ENCODE measurements at places on chromosomes 3 and 15.

DNA sequence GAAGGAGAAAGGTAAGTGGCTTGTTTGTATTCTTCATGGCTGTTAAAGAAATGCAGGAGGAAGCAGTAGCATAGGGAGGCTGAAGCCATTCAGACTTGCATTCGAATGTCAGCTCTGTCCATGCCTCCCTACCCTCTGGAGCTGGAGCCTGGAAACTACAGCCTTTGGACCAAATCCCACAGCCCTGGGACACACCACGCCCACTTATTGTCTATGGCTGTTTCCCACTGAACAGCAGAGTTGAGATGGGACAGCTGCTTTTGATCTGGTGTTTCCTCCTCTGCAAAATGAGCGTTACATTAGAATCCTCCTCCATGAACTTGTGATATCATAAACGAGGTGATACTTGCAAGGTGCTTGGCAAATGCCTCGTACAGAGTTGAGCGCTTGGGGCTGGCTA lies 3.6 kb downstream of the FAM107A start:
- DNase-seq, result no peak

GRCh38 chr3:114154321-114154821 lies 24.5 kb downstream of the DRD3 start:
- DNase-seq, result no peak

DNA sequence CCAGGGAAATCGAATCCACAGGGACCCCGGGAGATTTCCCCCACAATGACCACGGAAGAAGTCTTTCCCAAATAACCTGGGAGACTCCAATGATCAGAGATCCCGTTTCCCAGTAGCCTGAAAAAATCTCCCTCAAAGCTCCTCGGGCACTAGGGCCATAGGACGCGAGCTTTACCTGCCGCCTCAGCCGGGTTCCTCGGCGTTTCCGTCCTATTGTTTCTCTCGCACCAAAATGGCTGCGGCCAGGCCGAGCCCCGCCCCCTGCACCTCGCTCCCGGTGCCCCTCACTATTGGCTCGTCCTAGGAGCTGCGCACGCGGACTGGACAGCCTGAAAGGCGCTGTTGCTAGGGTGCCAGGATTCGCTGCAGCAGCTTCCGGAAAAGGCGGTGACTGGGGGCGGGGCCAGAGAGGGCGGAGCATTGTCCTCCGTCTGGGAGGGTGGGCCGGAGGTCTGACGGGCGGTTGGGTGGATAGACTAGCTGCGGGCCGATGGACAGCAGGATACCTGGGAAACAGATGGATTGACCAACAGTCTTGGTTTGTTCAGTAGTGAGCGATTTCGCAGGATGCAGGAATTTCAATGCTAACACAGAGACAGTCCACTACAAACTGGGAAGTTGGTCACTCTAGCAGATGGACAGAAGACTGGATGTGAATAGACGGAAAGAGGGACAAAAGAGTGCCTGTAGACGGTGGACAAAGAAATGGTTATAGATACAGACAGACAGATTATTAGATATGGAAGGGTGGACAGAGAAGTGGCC lies at the start of gene IP6K2:
Gene IP6K2 (minus strand): TSS at position 240 of the 765 bp plus-strand sequence. CDS start 21,930 bp downstream, outside the sequence.
- DNase-seq, result peak; percentile 98

GRCh38 chr15:68031404-68031803 lies 22.7 kb upstream of the PIAS1 start:
- no peak for DNase-seq

DNA sequence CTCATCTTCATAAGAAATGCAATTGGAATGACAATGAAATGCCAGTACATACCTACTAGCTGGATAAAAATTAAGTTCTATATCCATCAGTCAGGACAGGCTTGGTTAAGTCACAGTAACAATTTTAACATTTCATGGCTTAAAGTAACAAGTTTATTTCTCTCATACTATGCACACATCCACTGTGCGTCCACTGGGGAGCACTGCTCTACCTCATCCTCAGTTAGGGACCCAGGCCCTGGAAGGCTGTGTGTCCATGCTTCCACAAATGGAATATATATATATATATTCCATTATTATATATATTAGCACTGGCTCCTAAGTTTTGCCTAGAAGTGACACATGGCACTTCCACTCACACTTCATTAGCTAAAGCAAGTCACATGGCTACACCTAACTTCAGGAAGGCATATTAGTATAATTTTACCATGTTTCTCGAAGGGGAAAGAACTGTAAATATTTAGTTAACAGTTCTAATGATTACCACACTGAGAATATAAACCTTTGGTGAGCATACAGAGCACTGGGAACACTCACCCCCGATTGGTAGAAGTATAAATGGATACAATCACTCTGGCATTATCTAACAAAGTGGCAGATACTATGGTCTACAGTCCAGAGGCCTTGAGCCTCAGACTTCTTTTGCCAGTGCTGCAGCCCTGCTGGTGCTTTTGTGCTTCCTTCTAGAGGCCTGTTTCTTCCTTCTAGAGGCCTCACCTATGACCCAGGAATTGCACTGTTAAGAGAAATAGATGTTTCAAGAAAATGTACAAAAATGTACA lies 28.6 kb downstream of the AP3S2 start:
- no peak for DNase-seq
